ENCODE measurements at places on chromosomes 1 and 21.

DNA sequence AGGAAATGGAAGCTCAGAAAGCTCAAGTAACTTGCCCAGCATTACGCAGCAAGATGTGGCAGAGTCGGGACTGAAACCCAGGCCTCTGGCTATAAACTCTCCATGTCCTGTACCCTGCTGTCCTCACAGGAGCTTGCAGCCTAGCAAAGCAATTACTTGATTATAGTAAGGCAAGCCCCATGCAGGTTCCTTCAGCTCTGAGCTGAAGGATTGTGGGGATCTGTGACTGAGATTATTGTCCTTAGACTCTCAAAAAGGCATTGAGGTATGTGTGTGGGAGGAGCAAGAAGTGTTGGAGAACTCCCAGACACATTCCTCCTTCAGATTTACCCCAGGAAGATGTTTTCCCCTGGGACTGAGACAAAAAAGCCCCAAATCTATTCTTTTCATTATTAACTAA is 124.0 kb upstream of the SPATA6 start:
- DNase-seq: no peak

DNA sequence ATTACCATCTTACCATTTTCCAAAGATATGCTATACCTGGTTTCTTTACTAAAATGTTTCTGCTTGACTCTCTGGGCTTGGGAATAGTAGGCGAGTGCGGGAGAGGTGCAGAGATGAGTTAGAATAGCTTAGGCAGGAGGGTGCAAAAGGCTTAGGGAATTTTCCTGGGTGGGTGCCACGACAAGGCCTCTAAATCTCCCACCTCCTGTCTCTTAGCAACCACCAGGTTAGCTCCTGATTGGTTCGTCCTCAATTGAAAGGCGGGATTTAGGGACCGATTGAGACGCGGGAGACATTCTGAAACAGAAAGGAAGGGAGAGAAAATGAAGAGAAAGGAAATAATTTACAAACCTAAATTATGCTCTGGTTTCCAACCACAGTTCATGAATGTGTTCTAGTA is 3.1 kb downstream of the ACKR1 start:
- no peak for DNase-seq

DNA sequence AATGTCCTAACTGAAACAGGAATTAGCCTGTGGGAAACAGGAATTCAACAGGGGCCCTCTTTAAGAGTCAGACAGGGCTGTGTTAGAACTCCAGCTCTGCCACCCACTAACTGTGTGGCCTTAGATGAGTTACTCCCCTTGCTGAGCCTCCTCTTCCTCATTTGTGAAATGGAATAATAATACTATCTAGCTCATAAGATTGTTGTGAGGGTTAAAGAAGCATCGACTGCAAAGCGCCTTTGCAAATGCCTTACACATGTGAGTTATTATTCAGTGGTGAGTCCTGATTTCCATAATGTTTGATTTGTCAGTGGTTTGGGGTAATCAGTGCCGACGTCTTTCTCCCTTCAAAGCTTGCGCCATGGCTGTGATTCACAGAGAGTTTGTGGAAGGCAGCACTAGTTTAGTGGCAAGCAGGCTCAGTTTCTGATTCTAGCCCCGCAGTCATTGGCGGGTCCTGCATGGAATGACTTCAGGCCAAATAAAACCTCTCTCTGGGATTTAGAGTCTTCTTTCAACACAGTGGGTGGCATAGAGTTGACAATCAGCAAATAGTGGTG is 388.5 kb downstream of the PLPP3 start:
- DNase-seq: no peak

- DNase-seq: no peak
These were observed 260.7 kb upstream of the CSF3R start for GRCh38 chr1:36743286-36744005.

DNA sequence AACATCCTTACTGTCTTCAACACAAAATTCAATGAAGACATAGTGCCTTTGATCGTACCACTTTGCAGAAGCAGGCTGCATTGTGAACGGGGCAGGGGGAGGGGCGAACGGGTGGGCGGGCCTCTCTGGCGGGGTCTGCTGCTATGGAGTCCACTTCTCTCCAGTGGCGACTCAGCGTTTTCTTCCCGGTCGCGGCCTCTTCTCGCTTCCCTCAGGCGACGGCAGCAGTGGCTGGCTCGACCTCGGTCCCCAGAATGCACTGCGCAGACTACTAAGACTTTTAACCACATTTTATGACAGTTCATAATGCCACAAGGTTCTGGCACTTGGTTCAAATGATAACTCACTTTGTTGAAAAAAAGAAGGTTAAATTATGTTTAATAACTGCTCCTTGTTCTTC is 21.2 kb downstream of the GBP2 start:
- no peak for DNase-seq
